ENCODE measurements at places on chromosomes 1 and 21.

GRCh38 chr1:161158316-161159010 is 837 bp upstream of the USP21 start:
- no peak for DNase-seq

DNA sequence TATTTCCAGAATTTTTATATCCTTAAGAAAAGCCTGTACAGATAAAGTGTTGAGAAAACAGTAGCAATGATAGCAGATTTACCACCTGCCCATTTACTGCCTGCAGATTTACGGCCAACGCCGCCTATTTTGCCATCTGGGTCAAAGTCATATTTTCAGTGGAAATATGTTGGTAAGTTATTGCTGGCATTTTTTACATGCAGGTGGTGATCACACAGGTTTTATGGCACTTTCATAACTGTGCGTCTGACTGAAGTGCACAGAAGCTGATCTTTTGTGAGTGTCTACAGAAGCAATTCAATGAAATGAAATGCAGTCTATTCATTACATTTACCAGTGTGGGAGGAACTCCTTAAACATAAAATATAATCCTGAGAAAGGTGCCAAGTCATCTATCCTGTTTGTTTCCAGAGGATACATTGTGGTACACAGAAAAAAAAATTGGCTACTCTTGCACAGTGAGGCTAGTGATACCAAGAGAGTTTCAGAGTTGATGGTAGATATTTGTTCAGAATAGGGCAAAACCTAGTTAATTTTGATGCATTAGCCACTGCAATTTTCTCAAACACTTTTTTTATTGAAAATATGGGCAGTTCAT is 458.5 kb downstream of the NEGR1 start:
- no peak for DNase-seq

DNA sequence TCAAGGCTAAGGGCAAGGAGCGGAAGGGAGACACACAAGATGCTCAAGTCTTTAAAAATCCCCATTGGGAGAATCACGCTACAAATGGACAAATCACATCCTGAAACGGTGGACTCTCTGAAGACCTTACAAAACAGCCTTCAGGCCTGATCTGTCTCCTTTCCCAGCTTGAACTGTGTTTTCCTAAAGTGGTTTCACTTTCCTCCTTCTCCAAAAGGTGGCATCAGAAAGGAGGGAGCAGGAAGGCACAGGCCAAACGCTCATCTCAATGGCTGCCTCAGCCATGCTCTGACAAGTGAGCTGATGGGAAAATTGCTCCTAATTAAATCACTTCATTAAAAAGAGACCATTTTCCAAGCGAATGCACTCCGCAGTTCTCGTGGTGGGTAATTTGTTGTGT is 47.7 kb downstream of the UTP25 start:
- DNase-seq: no peak

- DNase-seq: no peak
Observed at GRCh38 chr1:246404078-246404477, 103.0 kb downstream of the SMYD3 start.

- no peak for DNase-seq
Observed at GRCh38 chr1:205922806-205923205, 20.4 kb downstream of the SLC26A9 start.

GRCh38 chr1:202961220-202961880 is 3.2 kb upstream of the ADIPOR1 start:
- no peak for DNase-seq

DNA sequence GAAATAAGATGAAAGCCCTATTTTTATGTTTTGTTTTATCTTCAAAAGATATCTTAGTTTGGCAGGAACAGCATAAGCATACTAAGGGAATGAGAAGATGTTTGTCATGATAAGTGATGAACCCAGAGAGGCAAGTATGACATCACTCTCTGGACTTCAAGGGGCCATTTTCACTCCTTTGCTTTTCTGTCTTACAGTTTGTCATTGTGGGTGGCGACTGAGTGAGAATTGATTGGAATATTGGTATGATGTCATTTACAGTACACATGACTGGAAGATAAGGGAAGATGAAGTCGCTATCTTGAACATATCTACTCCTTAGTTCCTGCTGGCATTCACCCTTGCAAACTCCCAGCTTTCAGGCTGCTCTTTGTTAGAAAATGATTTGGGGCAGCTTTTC is 258.1 kb upstream of the RAB4A start:
- DNase-seq: no peak

DNA sequence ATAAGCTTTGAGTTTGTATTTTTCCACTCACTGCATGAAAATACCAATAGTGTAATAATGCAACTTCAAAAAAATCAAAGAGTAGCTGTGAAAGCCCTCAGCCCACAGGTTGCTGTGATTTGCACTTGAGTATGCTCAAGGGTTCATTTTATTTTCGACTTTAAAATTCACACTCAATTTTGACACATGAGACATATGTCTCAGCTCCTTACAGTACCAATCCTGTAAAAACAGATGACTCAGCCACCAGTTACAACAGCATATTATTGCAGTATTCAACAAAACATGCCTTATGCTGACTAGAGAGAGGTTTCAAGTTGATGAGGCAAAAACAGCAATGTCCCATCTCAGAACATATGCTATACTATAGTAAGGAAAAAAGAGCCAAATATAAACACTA is 66.1 kb downstream of the CYYR1 start:
- no peak for DNase-seq

DNA sequence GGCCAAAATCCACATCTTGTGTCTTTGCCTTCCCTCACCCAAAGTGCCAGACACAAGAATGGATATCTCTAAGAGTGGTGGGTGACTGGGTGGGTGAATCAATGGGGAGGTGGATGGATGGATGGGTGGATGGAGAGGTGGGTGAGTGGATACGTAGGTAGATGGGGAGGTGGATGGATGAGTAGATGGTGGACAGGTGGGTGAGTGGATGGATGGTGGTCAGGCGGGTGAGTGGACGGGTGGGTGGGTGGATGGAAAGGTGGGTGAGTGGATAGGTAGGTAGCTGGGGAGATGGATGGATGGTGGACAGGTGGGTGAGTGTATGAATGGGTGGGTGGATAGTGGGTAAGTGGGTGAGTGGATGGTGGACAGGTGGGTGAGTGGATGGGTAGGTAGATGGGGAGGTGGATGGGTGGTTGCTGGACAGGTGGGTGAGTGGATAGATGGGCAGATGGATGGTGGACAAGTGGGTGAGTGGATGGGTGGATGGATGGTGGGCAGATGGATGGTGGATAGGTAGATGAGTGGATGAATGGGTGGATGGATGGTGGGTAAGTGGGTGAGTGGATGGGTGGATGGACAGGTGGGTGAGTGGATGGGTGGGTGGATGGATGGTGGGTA is 34.2 kb downstream of the SLC19A1 start:
- no peak for DNase-seq

GRCh38 chr1:14064649-14065442 is 364.9 kb downstream of the PRDM2 start:
- no peak for DNase-seq

GRCh38 chr1:4422504-4423289 is 231.7 kb upstream of the AJAP1 start:
- DNase-seq: no peak

DNA sequence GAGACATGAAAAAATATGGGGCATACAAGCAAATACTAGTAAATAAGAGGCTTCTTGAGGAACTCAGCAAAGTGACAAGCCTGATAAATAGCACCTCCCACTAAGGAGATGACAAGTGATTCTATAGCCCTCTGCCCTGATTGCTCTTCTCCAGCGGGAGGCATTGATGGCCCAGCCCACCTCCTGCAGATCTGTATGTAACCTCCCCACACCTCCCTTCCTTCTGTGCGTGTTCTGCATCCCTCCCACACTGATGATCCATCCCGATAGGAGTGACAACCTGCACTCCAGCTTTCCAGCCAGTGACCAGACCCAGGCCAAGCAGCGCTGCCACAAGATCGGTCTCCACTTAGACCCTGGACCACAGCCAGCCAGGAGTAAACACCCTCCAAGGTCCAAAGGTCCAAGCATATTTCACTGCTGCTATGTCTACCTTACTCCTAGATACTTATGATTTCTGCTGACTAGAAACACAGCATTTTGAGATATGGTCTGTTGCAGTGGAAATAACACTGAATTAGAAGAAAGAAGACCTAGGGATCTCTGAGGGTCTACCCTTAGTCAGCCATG is 176.1 kb downstream of the BRINP2 start:
- no peak for DNase-seq

DNA sequence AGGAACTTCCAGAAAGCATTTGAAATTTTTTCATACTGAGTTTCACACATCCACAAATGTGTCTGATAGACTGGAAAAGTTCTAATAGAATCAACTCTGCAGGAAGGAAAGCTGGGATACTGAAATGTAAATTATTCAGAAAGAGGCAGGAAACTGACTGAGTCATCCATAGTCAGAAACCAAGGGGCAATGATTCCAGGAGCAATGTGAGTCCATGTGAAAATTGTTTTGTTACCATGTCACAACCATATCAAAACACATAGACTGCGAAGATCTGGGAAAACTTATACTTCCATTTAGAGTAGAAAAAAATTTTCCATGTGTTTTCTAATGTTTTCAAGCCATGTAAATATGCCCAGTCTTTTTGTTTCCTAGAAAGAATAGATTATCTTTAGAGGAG is 142.3 kb upstream of the TMPRSS15 start:
- no peak for DNase-seq

GRCh38 chr1:172622541-172622940 is 36.4 kb upstream of the FASLG start:
- no peak for DNase-seq

DNA sequence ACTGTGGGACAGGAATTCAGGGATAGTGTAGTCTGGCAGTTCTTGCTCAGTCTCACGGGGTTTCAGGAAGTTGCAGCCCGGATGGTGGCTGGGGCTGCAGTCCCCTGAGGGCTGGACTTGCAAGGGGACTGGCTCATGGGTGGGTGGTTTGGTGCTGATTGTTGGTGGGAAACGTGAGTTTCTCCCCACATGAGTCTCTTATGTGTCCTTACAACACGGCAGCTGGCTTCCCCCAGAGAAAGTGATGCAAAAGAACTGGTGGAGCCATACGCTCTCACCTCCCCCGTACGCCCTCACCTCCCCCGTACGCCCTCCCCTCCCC is 64.9 kb downstream of the EVA1C start:
- no peak for DNase-seq
